NCI-H69 (cell line): ENCODE measurements at places on chromosomes 13 and 19.

- DNase-seq = no peak
These were observed 6.3 kb downstream of the IFI30 start for GRCh38 chr19:18179957-18180356.

- DNase-seq = peak; percentile 4
These were observed 761.5 kb downstream of the EFNB2 start for GRCh38 chr13:105773863-105774538.

- no peak for DNase-seq
These were observed 241.3 kb downstream of the SLITRK6 start for GRCh38 chr13:85557691-85558467.

DNA sequence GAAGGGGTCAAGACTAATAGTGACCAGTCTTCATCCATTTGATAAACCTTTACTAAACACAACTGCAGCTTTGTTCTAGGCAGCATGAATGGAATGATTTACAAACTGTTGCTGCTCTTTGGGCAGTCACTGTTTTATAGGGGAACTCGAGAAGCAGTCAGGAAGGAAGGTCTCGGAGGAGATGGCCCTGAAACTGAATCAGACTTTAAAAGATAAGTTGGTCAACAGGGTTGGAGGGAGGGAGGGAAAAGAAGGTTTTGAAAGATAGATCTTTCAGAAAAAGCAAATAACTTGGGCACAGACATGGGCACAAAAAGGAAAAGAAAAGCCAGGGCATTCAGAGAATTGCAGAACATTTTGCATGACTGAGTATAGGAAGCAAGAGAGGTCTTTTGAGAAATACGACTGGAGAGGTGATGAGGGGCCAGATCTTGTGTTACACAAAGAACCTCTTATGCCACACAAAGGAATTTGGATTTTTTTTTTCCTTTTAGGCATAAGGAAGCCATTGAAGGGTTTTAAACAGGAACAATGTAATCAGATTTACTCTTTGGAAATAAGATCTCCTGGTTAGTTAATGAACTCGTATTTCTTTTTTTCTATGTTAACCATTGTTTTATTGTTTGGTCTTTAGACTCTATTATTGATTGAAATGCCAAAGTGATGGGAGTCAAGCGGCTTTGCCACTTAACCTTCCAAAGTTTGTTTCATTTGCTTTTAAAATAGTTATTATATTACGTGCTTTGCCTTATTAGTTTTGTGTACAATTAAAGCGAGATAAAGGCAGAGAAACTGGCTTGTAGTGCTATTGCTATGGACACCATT is 37.5 kb upstream of the SACS start:
- peak; percentile 5 for DNase-seq

GRCh38 chr19:30437869-30438268 is 65.7 kb downstream of the ZNF536 start:
- no peak for DNase-seq

- no peak for DNase-seq
These were observed 657 bp downstream of the PLIN3 start for GRCh38 chr19:4866595-4867424.

GRCh38 chr13:30329009-30329585 is 21.7 kb upstream of the KATNAL1 start:
- DNase-seq = peak; percentile 6

DNA sequence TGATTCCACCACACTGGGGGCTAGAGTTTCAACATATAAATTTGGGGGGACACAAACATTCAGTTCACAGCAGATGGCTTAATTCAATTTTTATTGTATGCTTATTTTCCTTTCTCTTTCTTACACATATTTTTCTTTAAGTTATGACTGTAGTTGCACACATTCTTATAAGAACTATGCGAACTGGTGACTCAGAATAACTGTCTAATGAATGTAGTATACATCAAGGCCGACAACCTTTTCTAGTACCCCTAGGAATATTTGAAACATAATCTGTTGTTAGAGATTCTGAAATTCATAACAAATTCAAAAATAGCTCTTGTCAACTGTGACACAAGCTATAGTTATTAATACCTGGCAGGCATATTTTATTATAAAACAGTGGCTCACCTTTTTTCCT is 695.6 kb downstream of the PCDH9 start:
- no peak for DNase-seq

GRCh38 chr19:10921910-10922637 is 6.4 kb downstream of the YIPF2 start:
- no peak for DNase-seq

GRCh38 chr19:17733127-17733526 is 13.8 kb downstream of the MAP1S start:
- no peak for DNase-seq

GRCh38 chr13:22024381-22024994 is 353.6 kb downstream of the FGF9 start:
- DNase-seq = no peak

DNA sequence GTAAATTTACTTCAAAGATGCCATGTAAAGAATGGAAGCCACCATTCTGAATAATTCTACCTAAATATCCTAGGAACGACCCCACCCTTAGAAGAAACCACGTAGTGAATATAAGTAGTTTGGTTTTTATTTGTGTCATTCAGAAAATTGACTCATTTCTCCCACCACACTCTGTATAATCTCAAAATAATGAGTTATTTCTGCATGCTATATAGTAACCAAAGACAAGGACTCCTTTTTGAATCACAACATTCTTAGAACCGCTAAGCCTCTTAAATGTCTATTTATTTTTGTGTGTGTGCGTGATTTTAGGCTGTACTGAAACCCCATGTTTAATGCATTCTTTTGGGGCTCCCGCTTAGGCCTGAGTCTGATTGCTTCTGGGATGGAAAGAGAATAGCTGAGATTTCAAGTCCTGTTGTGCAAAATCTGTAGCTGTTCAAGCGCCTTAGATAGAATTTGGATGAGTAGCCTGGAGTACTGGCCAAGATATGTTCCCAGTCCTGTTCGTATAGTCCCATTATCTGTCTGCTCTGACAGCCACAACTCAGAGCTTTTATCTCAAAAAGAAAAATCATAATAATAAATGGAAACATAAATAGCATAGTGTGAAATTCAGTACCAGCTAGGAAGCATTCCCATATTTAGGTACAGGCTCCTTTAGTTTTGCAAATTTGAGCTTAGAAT is 532.4 kb upstream of the NBEA start:
- no peak for DNase-seq

GRCh38 chr13:23794267-23795161 is 94.7 kb downstream of the MIPEP start:
- peak; percentile 24 for DNase-seq

DNA sequence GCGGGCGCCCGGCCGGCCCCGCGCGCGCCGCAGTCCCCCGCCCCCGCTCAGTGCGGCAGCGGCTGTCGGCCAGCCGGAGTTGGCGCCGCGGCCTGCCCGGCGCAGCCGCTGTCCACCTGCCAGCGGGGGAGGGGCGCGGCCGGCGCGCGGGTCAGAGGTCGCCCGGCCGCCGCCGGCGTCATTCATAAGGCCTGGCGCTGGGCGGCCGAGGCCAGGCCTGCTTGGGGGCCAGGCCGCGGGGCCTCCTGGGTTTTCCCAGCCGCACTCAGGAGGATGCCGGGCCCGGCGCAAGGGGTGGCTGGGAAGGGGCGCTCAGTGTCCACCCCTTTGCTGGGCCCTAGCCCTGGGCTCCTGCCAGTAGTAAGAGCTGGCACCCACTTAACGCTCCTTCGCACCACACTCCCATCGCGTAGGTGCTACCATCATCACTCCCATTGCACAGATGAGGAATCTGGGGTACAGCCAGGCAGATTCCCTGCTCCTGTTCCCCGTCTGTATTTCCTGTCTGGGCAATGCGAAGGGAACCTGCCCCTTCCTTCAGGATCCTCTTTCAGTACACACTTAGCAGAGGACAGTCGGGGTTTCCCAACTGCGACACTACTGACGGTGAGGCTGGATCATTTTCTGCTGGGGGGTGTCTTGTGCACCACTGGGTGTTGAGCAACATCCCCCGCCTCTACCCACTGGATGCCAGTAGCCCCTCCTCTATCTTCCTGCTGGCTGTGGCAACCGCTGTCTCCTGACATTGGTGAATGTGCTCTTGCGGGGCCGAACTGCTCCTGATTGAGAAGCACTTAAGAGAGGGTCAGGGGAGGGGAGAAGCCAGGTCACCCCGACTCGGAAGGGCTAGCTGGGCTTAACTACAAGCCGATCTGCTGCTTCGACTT is 846 bp upstream of the PRKACA start:
- peak; percentile 74 for DNase-seq
